ENCODE measurements at places on chromosomes 12 and 14.

GRCh38 chr12:110860833-110861296, 14.1 kb downstream of the CCDC63 start:
- DNase-seq: no peak

GRCh38 chr12:94047781-94048567, 100.4 kb upstream of the PLXNC1 start:
- DNase-seq: no peak

GRCh38 chr14:36656687-36657398, 4.8 kb upstream of the PAX9 start:
- DNase-seq: no peak

- DNase-seq: no peak
These were observed 72.4 kb downstream of the FLRT2 start for GRCh38 chr14:85602345-85602744.

DNA sequence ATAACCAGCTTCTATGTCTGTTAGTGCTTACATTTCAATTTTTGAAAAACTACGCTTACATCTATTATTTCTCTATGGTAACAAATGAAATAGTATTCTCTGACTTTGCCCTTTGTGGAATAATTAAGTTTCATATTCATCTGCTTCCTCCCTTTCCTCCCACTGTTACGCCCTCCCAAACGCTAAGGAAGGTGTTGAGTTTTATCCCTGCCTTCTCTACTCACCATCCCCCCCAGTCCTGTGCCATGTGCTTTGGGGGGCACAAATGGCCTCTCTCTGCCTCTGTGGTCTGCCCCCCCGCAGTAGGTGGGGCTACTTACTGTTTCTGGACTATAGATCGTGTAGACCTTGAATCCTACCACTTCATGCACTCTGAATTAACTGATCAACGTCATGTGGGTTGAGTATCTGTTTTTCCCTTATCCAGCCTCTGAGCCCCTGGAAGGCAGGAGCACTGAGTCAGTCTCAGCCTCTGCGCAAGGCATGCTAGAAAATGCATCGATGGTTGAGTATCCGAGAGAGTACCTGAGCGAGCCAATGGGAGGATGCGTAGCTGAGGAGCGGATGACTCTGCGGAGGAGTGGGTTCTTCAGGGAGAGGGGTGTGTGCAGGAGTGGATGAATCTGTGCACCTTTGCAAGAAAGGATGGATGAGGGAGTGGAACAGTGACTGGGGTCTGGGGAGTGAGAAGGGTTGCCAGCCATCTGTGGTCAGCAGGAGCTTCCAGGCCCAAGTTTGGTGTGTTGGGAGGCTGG, 114.5 kb upstream of the RTL1 start:
- DNase-seq: no peak

- DNase-seq: no peak
These were observed 81.2 kb downstream of the TMEM260 start for GRCh38 chr14:56660677-56661389.

GRCh38 chr14:73789989-73790581, 61.5 kb upstream of the PTGR2 start:
- no peak for DNase-seq

DNA sequence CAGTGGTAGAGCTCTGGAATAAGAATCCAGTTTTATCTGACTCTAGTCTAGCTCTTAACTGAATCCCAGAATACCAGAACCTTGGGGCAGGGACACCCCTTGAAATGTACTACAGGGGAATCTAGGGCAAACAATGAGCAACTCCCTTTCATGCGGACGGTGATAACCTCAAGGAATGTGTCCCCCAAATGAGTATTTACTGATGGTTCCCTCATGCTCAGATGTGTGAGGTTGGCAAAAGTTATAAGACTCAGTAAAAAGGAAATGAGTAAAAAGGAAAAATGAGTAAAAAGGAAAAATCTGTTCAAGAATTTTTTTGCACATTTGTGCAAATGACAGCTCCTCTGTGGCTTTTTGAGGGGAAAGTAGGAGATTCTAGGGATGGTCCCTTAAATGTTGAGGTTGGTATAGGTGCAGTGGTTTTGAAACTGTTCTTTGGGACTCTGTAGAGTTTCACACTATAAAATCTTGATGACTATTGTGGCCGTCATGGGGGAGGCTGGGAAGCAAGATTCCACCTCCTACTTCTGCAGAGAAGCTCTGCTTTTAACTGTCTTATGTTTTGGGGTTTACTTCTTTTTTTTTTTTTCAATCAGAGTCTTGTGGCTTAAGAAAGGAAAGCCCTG, 58.6 kb downstream of the NRXN3 start:
- no peak for DNase-seq

DNA sequence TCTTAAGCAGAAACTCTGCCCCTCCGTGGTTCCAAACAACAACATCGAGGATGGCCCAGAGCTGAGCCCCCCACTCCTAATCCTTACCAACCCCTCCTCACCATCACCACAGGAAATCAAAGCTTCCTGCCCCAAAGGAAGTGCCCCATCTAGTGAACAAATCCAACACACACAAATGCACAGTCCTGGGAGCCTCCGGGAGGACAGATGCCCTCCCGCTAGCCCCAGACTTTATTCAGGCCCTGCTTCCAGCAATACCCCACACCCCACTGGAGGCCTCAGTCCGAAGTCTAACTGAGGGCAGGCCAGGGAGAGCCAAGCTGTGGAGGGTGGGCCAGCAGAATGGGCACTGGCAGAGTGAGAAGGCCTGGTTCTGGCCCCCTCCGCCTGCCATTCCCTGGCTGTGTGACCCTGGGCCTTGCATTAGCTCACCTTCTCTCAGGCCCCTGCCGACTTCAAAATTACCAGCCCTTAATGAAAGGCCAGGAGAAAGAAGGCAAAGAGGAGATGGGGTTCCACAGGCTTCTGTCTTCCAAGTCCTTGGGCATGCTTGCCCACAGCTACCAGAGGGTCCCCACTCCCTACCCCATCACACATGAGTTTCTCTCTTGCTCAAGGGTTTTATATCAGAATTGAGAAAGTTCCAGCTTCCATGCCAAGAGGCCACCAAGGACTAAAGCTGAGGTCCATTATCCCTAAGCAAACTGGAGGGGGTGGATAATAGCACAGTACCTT, 2.3 kb downstream of the HDAC7 start:
- no peak for DNase-seq

DNA sequence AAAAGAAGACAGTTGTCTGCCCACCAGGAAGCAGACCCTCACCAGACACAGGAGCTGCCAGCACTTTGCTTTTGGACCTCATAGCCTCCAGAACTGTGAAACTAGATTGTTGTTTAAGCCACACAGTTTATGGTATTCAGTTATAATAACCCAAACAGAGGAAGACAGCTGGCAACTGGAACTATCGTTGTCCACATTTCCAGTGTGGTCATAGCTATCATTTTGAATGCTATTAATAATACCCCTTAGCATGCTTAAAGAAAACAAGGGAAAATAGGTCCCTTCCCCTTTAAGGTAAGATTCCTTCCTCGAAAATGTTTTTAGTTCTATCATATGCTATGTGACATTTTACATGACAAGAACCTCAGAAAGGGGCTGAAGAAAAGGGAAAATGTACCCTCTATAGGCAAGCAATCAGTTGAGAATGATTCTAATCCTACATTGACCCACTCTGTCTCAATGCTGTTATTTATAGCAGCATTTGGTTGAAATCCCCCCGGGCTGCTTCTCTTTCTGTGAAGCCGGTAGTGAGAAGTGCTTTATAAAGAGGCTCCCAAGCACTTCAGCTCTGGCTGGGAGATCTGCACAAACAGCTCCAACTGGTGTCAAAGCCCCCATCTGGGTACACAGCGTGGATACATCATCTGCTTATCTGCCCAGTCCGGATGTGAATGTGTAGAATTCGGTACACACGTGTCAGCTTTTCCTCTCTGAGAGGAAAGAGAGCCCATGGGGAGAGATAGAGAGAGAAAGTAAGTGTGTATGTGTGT, 221.2 kb upstream of the FLRT2 start:
- no peak for DNase-seq
